ENCODE measurements at places on chromosomes 3 and 15. TPM values are rescaled to one million over a fixed set of nuclear protein-coding genes. Genes with fewer than 3 reads are reported as not detected.

GRCh38 chr3:13404626-13405452 is 15.3 kb downstream of the NUP210 start:
- H3K4me1 ChIP-seq: peaks cover 56% of the 10 kb centered on the region
- H3K4me3 ChIP-seq: no peak overlapping the region
- H3K27ac ChIP-seq: peak overlapping the region; percentile 26
- no peak for DNase-seq

DNA sequence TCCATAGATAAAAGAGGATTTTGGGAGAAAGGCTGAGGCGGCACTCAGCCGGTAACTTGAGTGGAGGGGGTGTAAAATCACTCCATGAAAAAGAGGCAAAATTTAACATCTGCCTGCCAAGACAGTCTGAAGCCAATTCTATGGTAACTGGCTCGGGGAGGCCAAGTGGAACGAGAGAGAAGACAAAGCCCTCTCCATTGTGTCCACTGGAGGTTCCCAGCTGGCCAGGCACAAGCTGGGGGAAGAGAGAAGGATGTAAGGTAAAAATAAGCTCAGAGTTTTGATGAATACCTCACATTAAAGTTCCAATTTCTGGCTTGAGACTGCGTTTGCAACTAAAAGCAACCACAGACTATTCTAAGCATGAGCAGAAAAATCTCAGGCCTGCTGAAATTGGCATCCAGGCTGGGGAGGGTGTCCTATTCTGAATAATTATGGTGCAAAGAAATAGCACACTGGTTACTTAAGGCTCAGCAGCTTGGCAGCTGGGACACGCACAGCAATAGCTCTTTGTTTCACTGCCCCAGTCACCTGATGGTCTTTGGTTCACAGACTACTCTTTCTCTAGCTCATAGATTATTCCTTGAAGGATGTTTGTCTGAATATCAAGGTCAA is 48.8 kb downstream of the CHRD start:
- peaks cover 3% of the 10 kb centered on the region for H3K27me3 ChIP-seq
- no peaks in the 10 kb centered on the region for H3K36me3 ChIP-seq
- H3K4me3 ChIP-seq: no peak overlapping the region
- no peaks in the 10 kb centered on the region for H3K4me1 ChIP-seq
- DNase-seq: no peak
- no peak overlapping the region for H3K27ac ChIP-seq

DMXL2 gene
- 4.2 TPM for total RNA-seq

- peaks cover 5% of the 10 kb centered on the region for H3K4me1 ChIP-seq
- no peak overlapping the region for H3K4me3 ChIP-seq
- DNase-seq: no peak
- peaks cover 2% of the 10 kb centered on the region for H3K36me3 ChIP-seq
- no peaks in the 10 kb centered on the region for H3K27me3 ChIP-seq
Measured at GRCh38 chr3:18586076-18586475, 160.9 kb upstream of the SATB1 start.

GRCh38 chr15:41891946-41892345 is 1.9 kb downstream of the SPTBN5 start:
- H3K4me3 ChIP-seq: no peak overlapping the region
- no peaks in the 10 kb centered on the region for H3K27me3 ChIP-seq
- no peaks in the 10 kb centered on the region for H3K36me3 ChIP-seq
- DNase-seq: no peak
- no peak overlapping the region for H3K27ac ChIP-seq

DNA sequence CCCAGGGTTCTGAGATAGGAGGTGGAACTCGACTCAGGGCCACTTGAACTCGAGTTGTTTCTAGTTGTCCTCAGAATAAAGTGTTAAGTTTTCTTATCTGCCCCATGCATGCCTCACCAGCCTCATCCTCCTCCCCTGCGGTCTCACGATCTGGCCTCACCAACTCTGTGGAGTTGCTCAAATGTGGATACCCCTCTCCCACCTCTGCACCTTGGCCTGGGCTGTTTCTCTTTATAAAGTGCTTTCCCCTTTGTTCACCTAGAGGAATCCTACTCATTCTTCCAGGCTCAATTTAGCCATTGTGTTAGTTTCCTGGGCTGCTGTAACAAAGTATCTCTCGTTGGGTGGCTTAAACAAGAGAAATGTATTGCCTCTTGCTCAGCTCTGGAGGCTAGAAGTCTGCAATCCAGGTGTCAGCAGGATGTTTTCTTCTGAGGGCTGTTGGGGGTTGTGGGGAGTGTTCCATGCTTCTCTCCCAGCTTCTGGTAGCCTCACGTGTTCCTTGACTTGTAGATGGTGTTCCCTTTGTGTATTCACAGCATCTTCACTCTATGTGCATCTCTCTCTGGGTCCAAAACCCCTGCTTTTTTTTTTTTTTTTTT is 100.7 kb downstream of the MEX3B start:
- H3K27ac ChIP-seq: no peak overlapping the region
- peaks cover 4% of the 10 kb centered on the region for H3K27me3 ChIP-seq
- no peak for DNase-seq
- no peak overlapping the region for H3K4me3 ChIP-seq

GRCh38 chr3:173397161-173398110 is at the start of gene NLGN1:
NLGN1 (plus strand) TSS chr3:173397744.
- peaks cover 28% of the 10 kb centered on the region for H3K4me1 ChIP-seq
- DNase-seq: peak; percentile 6
- H3K27me3 ChIP-seq: peaks cover 51% of the 10 kb centered on the region
- H3K4me3 ChIP-seq: peak within 1 kb of the TSS; percentile 48
- H3K27ac ChIP-seq: no peak within 1 kb of the TSS

Data from activated CD8-positive, alpha-beta T cell treated with anti-CD3 and anti-CD28 coated beads for 36 hours (primary cell).